ENCODE measurements at places on chromosomes 1 and 21.
A peak's percentile ranks its signal among the peaks of the same experiment; 100 is the strongest.

GRCh38 chr1:223052931-223053330 lies 90.1 kb downstream of the TLR5 start:
- no peak for ATAC-seq

DNA sequence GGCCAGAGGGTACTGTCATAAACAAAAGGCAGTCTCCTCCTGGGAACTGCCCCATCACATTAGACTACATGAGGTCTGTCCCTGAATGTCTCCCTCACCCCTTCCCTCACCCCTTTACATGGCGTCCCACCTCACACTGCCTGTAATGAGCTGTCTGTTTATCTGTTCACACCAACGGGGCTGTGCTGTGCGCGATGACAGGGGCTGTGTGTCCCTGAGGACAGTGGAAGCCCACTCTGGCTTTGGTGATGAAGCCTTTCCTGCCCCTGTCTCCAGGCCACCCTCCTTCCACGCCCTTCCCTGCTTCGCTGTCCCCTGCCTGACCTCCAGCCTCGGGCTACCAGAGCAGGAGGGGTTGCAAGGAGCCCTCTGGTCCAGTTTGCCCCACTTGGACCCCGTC lies 22.7 kb downstream of the RHBG start:
- no peak for ATAC-seq

DNA sequence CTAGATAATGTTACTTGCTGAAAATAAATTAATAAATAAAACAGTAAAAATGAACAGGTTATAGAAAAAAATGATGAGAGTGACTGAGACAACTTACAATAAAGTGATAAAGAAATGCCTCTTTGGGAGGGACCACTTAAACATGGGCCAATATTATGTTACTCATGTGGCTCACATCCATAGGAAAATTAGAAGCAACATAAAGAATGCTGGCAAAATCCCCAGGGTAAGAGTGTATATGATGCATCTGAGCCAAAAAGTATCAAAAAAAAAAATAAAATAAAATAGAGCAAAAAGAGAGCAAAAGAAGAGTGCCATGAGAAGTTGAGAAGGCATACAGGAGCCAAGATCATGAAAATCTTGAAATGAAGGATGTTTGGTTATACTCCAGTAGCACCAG lies 818.0 kb downstream of the LTN1 start:
- ATAC-seq: no peak

DNA sequence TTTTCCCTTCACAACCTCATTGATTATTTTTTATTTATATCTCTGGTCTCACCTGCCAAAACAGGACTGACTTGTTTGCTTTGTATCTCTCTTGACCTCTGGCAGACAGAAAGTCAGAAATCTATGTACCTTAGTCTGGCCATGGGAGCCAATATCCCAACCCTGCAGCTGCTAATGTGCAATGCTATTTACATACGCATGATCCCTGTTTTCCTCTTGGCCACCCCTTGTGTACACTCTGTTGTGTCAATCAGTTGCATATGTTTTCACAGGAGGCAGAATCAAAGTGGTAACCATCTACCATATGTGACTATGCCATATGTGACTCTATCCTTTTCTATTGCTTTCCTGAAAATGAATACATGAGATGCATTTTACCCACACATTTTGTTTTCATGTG lies 688.8 kb downstream of the PLA2G4A start:
- ATAC-seq: no peak

DNA sequence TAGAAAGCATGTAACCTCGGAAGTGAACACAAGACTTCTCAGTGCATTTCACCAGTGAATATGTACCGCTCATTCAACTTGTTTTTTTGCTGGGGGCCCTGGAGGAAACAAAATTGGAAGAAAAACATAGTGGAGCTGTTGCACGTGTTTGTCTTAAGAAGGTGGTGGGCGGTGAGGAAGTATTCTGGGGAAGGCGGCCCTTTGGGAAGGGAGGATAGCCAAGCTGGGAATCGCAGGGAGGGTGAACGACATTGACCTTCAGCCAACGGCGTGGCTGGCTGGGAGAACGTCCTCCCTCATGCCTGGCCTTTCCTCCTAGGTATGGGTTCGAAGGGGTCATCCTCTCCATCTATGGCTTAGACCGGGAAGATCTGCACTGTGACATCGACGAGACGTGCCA lies 19.4 kb downstream of the TFF3 start:
- no peak for ATAC-seq

GRCh38 chr1:154847891-154848290 lies 22.2 kb downstream of the KCNN3 start:
- peak; percentile 74 for ATAC-seq

All from SK-N-SH treated with all-trans-retinoic acid at 6 μM for 48 hours (cell line).